Hypothalamus (tissue), 51 donors: ENCODE measurements at places on chromosomes 1 and 21.

GRCh38 chr21:46155514-46156377 lies at the start of gene FTCD:
Gene FTCD, minus strand, starts transcription at chr21:46155579. Its CDS starts 56 bp downstream, at chr21:46155523.
- no peak for DNase-seq

GRCh38 chr1:31234123-31234708 lies 5.5 kb downstream of the NKAIN1 start:
- DNase-seq: no peak

GRCh38 chr1:2642131-2642559 lies 9.3 kb upstream of the MMEL1 start:
- no peak for DNase-seq

DNA sequence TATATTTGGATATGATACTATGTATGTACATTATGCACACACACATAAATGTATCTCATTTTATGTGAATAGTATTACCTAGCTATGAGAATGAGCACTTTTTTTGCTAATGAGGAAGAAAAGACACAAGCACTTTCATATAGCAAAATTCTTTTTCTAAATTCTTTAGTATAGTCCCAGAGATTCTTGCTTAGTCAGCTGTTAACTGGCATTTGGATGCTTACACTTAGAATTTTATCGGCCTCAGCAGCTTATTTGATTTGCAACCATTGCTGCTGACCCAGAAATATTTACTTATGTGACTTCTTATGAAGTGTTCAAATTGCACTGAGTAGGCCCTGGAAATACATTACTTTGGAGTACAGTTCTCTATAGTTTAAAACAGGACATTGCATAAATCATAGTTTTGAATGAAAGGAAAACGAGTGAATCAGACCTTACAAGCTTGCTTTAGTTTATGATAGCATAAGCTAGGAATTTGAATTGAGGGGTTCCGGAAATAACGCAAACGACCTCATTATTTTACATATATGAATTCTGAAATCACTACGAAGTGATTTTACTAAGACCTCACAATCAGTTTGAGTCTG lies 653.9 kb upstream of the NEGR1 start:
- DNase-seq: no peak

DNA sequence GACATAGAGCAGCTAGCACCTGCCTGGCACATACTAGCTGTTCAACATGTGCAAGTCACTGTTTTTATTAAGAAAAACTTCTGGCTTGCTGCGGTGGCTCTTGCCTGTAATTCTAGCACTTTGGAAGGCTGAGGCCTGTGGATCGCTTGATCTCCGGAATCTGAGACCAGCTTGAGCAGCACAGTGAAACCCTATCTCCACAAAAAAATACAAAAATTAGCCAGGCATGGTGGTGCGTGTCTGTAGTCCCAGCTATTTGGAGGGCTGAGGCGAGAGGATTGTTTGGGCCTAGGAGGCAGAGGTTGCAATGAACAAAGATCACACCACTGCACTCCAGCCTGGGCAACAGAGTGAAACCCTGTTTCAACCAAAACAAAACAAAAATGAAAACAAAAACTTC lies 27.7 kb upstream of the C8B start:
- no peak for DNase-seq

- DNase-seq: no peak
These were observed 54.8 kb upstream of the USP1 start for GRCh38 chr1:62381831-62382657.

GRCh38 chr1:200741551-200742207 lies 3.0 kb downstream of the CAMSAP2 start:
- no peak for DNase-seq

DNA sequence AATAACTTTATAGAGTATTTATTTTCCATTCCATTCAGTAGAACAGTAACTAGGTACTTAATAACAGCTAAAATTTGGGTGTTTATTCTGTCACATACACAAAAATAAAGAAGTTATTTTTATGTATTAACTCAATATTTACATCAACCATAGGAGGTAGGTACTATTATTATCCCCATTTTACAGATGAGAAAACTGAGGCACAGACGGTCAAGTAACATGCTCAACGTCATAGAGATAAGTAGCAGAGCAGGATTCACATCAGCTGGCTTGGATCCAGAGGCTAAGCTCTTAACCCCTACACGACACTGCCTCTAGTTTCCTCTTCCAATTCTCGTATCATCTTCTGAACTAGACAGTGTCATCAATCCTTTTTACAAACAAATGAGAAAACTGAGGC lies 9.3 kb downstream of the ZBTB21 start:
- no peak for DNase-seq

DNA sequence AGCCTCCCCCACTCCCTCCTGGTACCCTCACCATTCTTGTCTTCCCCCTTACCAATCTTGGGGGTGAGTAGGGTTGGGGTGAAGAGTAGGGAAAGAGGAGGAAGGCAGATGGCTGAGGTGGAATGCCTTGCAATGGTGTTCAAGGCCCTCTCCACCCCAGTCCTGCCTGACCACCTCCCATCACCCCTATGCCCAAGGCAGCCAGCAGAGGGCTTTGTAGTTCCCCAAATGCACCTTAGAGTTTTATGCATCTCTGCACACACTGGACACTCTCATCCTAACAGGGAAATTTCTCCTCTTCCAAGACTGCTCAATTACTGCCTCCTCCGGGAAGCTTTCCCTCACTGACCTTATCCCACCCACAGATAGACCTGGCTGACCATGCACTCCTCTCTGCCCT lies 15.4 kb downstream of the KIF17 start:
- DNase-seq: no peak

- peak; percentile 76 for DNase-seq
These were observed at the start of gene DNAJC6 for GRCh38 chr1:65309304-65310077. Gene DNAJC6, plus strand, starts transcription at chr1:65309543. Its CDS starts 203 bp downstream, at chr1:65309746.

GRCh38 chr1:180916012-180916770 lies 3.5 kb downstream of the KIAA1614 start:
- DNase-seq: no peak

GRCh38 chr1:27113861-27114260 lies 41.1 kb downstream of the SLC9A1 start:
- DNase-seq: no peak

- no peak for DNase-seq
These were observed 5.5 kb upstream of the PIK3R3 start for GRCh38 chr1:46137916-46138315.

DNA sequence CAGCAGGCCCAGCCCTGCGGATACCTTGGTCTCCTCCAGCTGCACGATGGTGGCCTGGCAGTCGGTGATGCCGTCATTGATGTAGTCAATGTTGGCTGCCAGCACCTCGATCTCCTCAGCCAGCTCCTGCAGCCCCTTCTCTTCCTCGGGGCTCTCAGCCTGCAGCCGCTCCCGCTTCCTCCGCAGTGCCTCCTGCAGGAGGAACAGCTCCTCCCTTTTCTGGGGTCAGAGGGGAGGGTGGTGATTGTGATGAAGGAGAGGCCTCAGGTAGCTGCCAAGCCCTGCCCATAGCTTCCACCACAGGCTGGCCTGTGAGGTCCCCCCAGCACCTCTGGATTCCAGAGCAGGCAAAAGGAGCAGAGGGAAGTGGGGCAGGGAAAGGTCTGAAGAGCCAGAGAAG lies 33.4 kb downstream of the KIF21B start:
- no peak for DNase-seq

DNA sequence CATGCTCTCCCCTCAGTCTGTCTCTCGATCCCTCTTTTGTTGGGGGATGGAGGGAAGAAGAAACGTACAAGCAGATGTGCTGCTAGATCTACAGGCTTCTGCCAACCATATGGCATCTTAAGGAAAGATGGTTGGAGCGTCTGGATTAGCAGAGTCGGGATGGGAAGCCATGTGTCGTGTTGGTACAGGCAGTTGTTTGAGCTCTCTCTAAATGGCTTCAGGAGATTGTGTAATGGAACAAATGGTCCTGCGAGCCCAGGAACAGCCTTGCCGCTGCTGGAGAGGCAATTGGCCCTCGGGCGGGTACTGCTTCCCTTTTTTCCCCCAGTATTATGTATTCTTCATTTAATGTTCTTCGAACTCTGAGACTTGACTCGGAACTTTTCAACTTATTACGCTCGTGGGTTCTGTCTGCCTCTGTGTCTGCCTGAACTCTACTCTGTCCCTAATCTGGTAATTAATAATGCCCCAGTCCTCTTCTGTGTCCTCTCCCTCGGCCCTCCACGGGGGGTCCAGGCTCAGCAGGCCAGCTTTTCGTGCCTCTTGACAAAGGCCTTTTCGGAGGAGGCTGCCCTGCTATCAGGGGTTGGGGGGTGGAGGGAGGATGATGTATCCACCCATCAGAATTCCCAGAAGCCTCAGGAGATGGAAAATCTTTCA lies 215.3 kb downstream of the SDCCAG8 start:
- DNase-seq: no peak

GRCh38 chr21:36767096-36767495 lies 68.2 kb downstream of the SIM2 start:
- no peak for DNase-seq

DNA sequence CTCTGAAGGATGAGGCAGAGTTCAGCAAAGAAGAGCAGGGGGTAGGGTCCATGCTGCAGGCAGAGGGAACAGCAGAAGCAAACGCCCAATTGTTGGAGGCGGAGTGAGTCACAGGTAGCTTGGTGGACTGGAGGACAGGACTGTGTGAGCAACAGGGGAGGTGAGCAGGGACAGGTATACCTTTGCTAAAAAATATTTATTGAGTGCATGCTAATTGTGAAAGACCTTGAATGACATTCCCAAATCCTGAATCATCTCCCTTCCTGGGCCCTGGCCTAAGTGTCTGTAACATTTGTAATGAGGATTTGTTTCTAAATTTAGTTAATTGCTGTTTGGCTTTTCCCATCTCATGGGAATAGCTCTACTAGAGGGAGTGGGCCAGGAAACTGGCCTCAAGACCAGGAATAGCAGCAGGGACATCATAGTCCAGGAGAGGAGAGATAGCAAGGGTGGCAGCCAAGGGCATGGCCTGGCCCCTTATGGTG lies 123.7 kb downstream of the FOXD2 start:
- DNase-seq: no peak

DNA sequence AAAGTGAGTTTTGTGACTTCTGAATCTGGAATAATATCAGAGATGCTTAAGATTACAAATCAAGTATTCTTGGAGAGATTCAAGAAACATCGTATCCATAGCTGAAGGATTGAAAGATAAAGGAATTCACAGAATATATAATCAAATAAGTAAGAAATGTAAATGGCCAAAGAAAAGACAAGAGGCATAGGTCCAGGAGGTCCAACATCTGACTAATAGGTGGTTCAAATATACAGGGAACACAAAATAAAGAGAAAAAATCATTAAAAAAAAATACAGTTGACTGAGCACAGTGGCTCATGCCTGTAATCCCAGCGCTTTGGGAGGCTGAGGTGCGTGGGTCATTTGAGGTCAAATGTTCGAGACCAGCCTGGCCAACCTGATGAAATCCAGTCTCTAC lies 6.6 kb upstream of the MIS18A start:
- DNase-seq: no peak

GRCh38 chr1:242139442-242139841 lies 140.5 kb upstream of the MAP1LC3C start:
- DNase-seq: no peak

GRCh38 chr1:60655679-60656355 lies 426.5 kb upstream of the NFIA start:
- no peak for DNase-seq

GRCh38 chr21:32826329-32827167 lies 55.0 kb upstream of the PAXBP1 start:
- no peak for DNase-seq

DNA sequence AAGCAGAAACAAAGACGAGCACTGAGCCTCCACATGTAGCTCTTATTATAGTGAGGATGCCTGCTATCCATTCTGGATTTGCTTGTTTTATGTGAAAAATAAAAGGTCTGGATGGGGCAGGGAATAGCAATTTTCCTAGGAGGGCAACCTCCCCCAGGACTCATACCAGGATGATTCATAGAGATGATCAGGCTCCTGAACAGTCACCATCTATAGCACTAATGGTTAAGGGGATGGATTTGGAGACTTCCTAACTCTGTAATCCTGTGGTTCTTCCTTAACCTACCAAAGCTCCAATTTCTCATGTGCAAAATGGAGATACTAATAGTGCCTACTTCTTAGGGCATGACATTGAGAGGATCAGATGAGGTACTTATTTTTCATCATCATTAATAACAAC lies 34.5 kb upstream of the CD58 start:
- DNase-seq: no peak

- no peak for DNase-seq
These were observed 12.7 kb downstream of the RNF207 start for GRCh38 chr1:6218375-6219164.

DNA sequence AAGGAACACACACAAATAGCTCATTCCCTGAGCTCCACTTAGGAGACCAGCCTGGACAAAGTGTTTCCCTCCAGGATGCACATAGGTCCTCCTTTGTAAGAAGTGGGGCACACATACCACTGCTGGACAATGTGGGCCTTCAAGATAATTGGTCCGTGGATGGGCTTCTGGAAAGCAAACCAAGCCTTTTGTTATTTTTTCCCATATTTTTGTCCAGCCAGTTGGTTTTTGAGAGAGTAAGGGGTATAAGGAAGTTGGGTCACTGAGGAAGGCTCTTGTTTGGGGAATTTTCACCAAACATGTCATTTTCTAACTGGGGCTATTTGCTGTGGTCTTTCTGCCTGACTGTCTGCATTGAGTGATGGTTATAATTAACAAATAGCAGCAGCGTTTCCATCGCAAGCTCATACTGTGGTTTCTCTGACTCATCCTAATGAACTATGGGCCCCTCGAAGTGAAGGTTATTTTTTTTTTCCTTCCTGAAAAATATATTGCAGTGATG lies 306.3 kb upstream of the DUSP10 start:
- no peak for DNase-seq

DNA sequence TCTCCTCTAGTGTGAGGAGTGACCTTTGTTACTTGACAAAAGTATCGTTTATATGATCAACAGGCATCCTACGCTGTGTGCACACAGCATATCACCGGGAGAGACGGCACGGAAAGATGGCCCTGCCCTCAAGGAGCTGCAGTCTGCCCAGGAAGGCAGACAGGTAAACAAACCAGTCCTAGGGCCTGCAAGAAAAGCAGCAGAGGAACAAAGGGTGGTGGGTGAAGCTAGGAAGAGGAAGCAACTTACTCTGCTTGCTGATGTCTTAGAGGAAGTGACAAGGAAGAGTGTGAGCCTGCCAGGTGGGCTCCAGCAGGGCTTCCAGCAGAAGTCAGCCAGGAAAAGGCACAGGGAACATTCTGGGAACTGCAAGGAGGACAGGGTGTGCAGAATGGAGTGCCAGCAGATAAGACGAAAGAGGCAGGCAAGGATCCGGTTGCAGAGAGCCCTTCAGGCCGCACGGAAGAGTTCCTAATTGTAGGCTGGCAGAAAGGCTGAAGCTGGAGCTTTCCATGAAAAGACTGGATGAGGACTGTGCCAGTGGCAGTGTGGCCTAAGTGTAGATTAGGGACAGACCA lies 106.7 kb downstream of the SLC45A1 start:
- DNase-seq: no peak

DNA sequence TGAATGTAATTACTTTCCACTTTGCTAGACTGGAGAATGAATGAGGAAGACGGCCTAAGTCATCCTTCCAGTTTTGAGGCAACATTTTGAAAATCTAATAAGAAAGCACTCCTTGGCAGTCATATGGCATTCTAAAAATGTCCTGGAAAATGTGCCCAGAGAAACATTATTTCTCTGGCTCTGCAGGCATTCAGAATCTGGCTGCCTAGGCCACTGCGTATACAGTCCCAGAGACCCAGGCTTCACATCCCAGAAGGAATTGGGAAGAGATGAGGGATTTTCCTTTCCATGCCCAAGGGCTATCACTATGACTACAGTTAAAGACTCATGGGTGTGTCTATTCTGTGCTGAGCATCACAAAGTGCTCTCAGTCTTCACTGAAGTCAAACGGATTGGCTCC lies 92.9 kb downstream of the BEND5 start:
- DNase-seq: no peak
